ENCODE measurements at places on chromosomes 7 and 10. TPM values are rescaled to one million over a fixed set of nuclear protein-coding genes. Genes with fewer than 3 reads are reported as not detected.

The AGR2 gene
- not detected for total RNA-seq

The CAMK2B gene
- not detected for total RNA-seq

The VAX1 gene
- total RNA-seq = not detected

GRCh38 chr10:114678336-114678735 lies 20.3 kb upstream of the ABLIM1 start:
- DNase-seq = no peak
- H3K4me1 ChIP-seq = no peaks in the 10 kb centered on the region
- no peak overlapping the region for H3K4me3 ChIP-seq
- no peaks in the 10 kb centered on the region for H3K27me3 ChIP-seq
- H3K27ac ChIP-seq = no peak overlapping the region
- no peaks in the 10 kb centered on the region for H3K36me3 ChIP-seq

The CD36 gene
- total RNA-seq = 1.4 TPM

- no peak overlapping the region for H3K27ac ChIP-seq
- H3K4me1 ChIP-seq = no peaks in the 10 kb centered on the region
- no peaks in the 10 kb centered on the region for H3K36me3 ChIP-seq
- no peaks in the 10 kb centered on the region for H3K27me3 ChIP-seq
- no peak overlapping the region for H3K4me3 ChIP-seq
These were observed 41.1 kb upstream of the FOXL3 start for GRCh38 chr7:248732-249435.

GRCh38 chr7:114787556-114787955 lies 134.3 kb upstream of the MDFIC start:
- no peaks in the 10 kb centered on the region for H3K36me3 ChIP-seq
- DNase-seq = no peak
- no peaks in the 10 kb centered on the region for H3K27me3 ChIP-seq
- no peak overlapping the region for H3K4me3 ChIP-seq
- H3K4me1 ChIP-seq = no peaks in the 10 kb centered on the region
- H3K27ac ChIP-seq = no peak overlapping the region

The ZNF92 gene
- total RNA-seq = 30.1 TPM

GRCh38 chr7:134561-135256 lies 57.7 kb upstream of the FAM20C start:
- no peak overlapping the region for H3K4me3 ChIP-seq
- H3K27ac ChIP-seq = no peak overlapping the region
- no peaks in the 10 kb centered on the region for H3K36me3 ChIP-seq
- no peaks in the 10 kb centered on the region for H3K27me3 ChIP-seq
- DNase-seq = no peak

The C10orf95 gene
- total RNA-seq = 0.28 TPM

The ZPBP gene
- not detected for total RNA-seq

The RPEL1 gene
- total RNA-seq = not detected

- H3K36me3 ChIP-seq = no peaks in the 10 kb centered on the region
- peaks cover 20% of the 10 kb centered on the region for H3K4me1 ChIP-seq
- no peak overlapping the region for H3K4me3 ChIP-seq
- H3K27me3 ChIP-seq = no peaks in the 10 kb centered on the region
- no peak overlapping the region for H3K27ac ChIP-seq
These were observed 317.6 kb downstream of the GRID1 start for GRCh38 chr10:86048973-86049372.

GRCh38 chr10:116049974-116050304 lies 223.1 kb downstream of the GFRA1 start:
- no peaks in the 10 kb centered on the region for H3K27me3 ChIP-seq
- H3K27ac ChIP-seq = no peak overlapping the region
- H3K36me3 ChIP-seq = no peaks in the 10 kb centered on the region
- no peak for DNase-seq

DNA sequence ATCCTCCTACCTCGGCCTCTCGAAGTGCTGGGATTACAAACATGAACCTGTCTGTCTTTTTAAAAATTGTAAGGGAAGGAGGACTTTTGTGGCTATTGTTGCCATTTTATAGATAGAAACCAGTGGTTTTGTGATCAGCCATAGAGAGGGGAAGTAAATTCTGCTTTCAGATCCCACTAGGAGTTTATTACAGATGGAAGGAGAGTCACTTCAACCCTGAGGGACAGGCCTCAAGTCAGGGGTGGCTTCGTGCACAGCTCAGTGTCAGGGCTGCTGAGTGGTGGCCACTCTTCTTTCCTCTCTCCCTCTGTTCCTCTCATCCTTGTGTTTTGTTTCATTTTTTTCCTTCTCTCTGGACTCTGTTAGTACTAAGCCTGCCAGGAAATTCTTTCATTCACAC lies 60.8 kb downstream of the OGDH start:
- no peaks in the 10 kb centered on the region for H3K4me1 ChIP-seq
- no peaks in the 10 kb centered on the region for H3K27me3 ChIP-seq
- no peak for DNase-seq
- H3K4me3 ChIP-seq = no peak overlapping the region
- peaks cover 68% of the 10 kb centered on the region for H3K36me3 ChIP-seq

DNA sequence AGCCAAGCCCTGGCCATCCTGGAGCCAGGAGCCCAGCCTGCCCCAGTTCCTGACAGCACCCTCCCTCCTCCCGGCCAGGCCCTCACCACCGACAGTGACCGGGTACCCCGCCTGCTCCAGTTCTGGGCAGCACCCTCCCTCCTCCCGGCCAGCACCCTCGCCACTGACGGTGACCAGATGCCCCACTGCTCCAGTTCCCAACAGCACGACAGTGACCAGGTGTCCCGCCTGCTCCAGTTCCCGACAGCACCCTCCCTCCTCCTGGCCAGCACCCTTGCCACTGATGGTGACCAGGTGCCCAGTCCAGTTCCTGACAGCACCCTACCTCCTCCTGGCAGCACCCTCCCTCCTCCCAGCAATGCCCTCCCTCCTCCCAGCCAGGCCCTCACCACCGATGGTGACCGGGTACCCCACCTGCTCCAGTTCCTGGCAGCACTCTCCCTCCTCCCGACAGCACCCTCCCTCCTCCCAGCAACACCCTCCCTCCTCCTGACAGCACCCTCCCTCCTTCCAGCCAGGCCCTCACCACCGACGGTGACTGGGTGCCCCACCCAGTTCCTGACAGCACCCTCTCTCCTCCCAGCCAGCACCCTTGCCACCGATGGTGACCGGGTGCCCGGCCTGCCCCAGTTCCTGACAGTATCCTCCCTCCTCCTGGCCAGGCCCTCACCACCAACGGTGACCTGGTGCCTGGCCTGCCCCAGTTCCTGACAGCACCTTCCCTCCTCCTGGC lies 40.3 kb downstream of the VIPR2 start:
- H3K27me3 ChIP-seq = no peaks in the 10 kb centered on the region
- DNase-seq = no peak
- H3K36me3 ChIP-seq = no peaks in the 10 kb centered on the region
- no peak overlapping the region for H3K4me3 ChIP-seq

DNA sequence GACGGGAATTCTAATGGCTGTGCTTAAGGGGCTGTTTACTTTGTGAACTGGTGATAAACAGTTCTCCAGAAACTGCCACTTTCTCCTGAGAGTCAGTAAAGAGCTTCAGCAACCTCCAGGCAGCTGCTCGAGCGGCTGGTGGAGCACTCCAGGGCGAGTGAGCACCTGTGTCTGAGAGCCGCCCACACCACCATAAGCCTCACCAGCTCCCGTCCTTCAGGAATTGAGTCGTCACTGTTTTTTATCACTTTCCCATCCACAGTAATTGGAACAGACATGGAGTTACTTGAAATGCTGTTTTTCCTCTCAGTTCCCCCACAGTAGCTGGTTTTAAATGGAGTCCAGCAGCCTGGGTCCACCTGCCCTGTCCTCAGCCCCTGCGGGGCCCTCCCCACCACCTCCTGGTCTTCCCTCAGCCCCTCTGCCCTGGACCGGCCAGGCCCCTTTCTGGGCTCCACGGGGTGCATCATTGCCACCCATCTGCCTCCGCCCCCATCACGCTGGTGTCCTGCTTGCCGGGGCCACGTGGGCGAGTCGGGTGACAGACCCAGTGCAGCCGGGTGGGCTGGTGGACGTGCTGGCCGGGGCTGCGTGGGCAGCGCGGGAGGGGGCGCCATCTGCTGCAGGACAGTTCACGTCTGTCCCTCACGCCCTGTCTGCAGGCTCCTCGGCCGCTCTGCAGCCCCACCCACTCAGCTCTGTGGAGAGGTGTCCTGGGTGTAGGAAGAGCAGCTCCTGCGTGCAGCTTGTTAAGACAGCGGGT lies 56.0 kb downstream of the NKX6-2 start:
- peaks cover 14% of the 10 kb centered on the region for H3K36me3 ChIP-seq
- DNase-seq = no peak
- no peaks in the 10 kb centered on the region for H3K27me3 ChIP-seq
- no peak overlapping the region for H3K4me3 ChIP-seq
- no peak overlapping the region for H3K27ac ChIP-seq

- H3K27me3 ChIP-seq = no peaks in the 10 kb centered on the region
- no peaks in the 10 kb centered on the region for H3K4me1 ChIP-seq
- DNase-seq = no peak
These were observed 107.6 kb upstream of the SAMD8 start for GRCh38 chr10:75003891-75004290.

The PSD gene
- total RNA-seq = 16.7 TPM

The PTPRE gene
- 55.1 TPM for total RNA-seq

- no peaks in the 10 kb centered on the region for H3K36me3 ChIP-seq
- no peak for DNase-seq
- H3K27ac ChIP-seq = no peak overlapping the region
- no peaks in the 10 kb centered on the region for H3K27me3 ChIP-seq
These were observed 233.9 kb upstream of the AOAH start for GRCh38 chr7:36958111-36958733.

All from CD4-positive, alpha-beta T cell (primary cell).